Hepatocyte (in vitro differentiated cells): ENCODE measurements at places on chromosomes 7 and 10. TPM values are rescaled to one million over a fixed set of nuclear protein-coding genes. Genes with fewer than 3 reads are reported as not detected.

DNA sequence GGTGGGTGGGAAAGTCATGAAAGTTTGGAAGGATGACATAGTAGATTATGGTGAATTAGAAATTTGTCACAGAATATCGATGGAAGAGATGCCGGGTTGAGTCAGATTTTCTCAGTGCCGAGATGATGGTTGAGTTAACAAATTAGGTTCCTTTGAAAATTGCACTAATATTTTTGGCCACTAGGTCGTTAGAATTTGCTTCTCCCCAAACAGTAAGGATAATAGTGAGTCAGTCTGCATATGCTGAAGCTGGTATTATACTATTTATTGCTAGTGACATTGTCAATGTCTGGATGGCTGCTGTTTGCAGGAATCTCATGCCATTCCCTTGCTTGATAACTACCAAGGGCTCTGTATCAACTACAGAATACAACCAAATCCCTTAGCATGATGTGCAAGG is 37.7 kb upstream of the MINDY3 start:
- no peak overlapping the region for H3K4me3 ChIP-seq
- H3K36me3 ChIP-seq = no peaks in the 10 kb centered on the region
- no peaks in the 10 kb centered on the region for H3K4me1 ChIP-seq
- no peaks in the 10 kb centered on the region for H3K27me3 ChIP-seq
- no peak for DNase-seq

GRCh38 chr7:13800694-13801448 is 188.6 kb downstream of the ETV1 start:
- H3K27me3 ChIP-seq = no peaks in the 10 kb centered on the region
- no peaks in the 10 kb centered on the region for H3K36me3 ChIP-seq
- no peak for DNase-seq

DNA sequence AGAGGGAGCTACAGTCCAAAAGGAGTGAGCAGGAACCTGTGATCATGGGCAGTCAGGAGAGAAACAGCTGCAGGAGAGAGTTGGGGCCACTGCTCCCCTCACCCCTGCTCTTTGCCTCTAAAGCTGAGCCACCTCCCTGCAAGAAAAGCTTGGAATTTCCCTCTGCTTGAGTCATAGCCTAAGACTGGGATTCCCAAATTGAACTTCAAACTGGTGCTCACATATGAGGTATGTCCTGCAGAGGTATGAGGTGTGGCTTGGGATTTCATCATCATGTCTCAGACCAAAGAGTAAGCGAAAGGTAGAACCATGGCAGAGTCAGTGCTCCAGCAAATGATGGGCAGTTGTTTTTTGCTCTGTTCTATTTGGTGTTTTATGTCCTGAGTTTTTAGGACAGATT is 237.1 kb upstream of the NRP1 start:
- no peak overlapping the region for H3K4me3 ChIP-seq
- H3K4me1 ChIP-seq = no peaks in the 10 kb centered on the region
- peak; percentile 25 for DNase-seq
- H3K27ac ChIP-seq = no peak overlapping the region
- no peaks in the 10 kb centered on the region for H3K27me3 ChIP-seq
- H3K36me3 ChIP-seq = no peaks in the 10 kb centered on the region

- H3K27me3 ChIP-seq = no peaks in the 10 kb centered on the region
- no peak overlapping the region for H3K4me3 ChIP-seq
- H3K36me3 ChIP-seq = no peaks in the 10 kb centered on the region
- H3K27ac ChIP-seq = peak overlapping the region; percentile 86
- peaks cover 16% of the 10 kb centered on the region for H3K4me1 ChIP-seq
These were observed 4.2 kb upstream of the UPP1 start for GRCh38 chr7:48084727-48085432.

GRCh38 chr7:107026166-107026565 is 18.3 kb upstream of the PRKAR2B start:
- H3K4me1 ChIP-seq = no peaks in the 10 kb centered on the region
- no peak overlapping the region for H3K4me3 ChIP-seq
- DNase-seq = no peak
- H3K36me3 ChIP-seq = no peaks in the 10 kb centered on the region
- no peaks in the 10 kb centered on the region for H3K27me3 ChIP-seq

- no peak overlapping the region for H3K4me3 ChIP-seq
- H3K4me1 ChIP-seq = no peaks in the 10 kb centered on the region
- H3K36me3 ChIP-seq = no peaks in the 10 kb centered on the region
- no peak for DNase-seq
- no peaks in the 10 kb centered on the region for H3K27me3 ChIP-seq
These were observed 105.8 kb downstream of the BAMBI start for GRCh38 chr10:28783087-28783486.

DNA sequence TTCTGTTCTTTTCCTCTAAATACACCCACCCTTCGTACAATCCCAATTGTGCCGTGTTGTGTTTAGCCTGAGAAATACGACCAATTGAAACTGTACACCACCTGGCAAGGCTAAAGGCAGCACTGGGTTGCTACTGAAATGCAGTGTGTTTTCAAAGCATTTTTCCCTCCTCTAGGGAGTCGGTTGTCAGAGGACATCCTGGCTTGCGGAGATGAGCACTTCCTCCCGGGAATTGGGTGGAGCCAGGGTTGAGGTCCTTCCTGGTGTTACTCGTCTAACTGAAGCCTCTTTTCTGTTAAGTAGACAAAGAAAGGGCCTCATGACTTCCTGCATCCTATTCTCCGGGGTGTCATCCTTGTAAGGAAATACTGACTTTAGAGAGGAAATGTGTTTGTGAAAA is 133.5 kb downstream of the MTPAP start:
- H3K4me1 ChIP-seq = no peaks in the 10 kb centered on the region
- no peak overlapping the region for H3K4me3 ChIP-seq
- no peaks in the 10 kb centered on the region for H3K27me3 ChIP-seq
- no peak overlapping the region for H3K27ac ChIP-seq
- no peak for DNase-seq
- H3K36me3 ChIP-seq = no peaks in the 10 kb centered on the region

GRCh38 chr10:68997211-68997610 is 8.6 kb downstream of the KIFBP start:
- H3K27me3 ChIP-seq = no peaks in the 10 kb centered on the region
- no peak for DNase-seq
- no peak overlapping the region for H3K27ac ChIP-seq
- no peaks in the 10 kb centered on the region for H3K36me3 ChIP-seq
- peaks cover 6% of the 10 kb centered on the region for H3K4me1 ChIP-seq

- no peaks in the 10 kb centered on the region for H3K36me3 ChIP-seq
- H3K27me3 ChIP-seq = no peaks in the 10 kb centered on the region
- no peak overlapping the region for H3K27ac ChIP-seq
- no peak overlapping the region for H3K4me3 ChIP-seq
These were observed 25.7 kb downstream of the UNC5B start for GRCh38 chr10:71237843-71238623.

DNA sequence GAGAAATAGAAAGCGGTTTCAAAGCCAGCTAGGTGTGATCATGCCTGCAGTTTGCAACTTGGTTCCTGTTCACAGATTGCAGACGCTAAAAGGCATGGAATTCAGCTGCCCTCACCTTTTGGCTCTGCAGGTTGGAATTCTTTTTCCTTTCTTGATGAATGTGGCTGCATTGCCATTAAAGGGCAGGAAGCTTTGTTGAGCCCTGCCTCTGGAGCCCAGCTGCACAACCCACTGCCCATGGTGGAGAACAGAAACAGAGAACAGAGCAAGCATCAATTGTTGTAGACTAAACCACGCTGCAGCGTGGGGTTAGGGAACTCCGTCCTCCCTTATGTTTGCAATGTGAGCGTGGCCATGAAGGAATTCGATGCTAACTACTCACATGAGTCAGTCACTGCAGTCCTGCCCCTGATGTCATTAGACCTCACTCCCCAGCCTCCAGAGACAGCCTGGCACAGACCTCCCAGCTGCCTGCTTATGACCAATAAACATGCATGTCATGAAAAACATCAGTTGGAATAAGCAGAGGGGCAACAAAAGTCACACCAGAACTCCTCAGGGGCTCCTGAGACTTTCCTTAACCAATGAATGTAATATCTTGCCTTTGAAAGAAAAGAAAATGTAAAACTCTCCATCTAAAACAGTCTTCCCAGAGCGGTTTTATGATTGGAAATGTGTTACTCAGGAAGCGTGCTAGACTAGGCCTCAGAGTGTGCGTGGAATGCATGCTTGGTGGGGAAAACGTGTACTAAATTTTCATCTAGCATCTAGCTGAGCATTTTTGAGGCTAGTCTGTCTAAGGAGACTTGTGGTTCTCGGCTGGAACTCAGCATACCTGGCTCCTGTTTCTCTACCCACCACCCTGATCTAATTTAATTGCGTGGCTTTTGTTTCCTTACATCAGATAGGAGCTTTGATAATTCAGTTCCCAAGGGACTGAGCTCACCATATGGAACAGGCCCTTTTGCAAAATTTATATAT is 232.2 kb downstream of the KIAA1217 start:
- no peaks in the 10 kb centered on the region for H3K27me3 ChIP-seq
- no peak overlapping the region for H3K27ac ChIP-seq
- H3K36me3 ChIP-seq = no peaks in the 10 kb centered on the region

- H3K36me3 ChIP-seq = no peaks in the 10 kb centered on the region
- H3K4me1 ChIP-seq = peaks cover under 1% of the 10 kb centered on the region
- no peak for DNase-seq
- no peak overlapping the region for H3K4me3 ChIP-seq
- no peak overlapping the region for H3K27ac ChIP-seq
These were observed 136.0 kb downstream of the GALNT17 start for GRCh38 chr7:71267734-71268469.

GRCh38 chr10:44102726-44103255 is 282.1 kb downstream of the CXCL12 start:
- no peaks in the 10 kb centered on the region for H3K27me3 ChIP-seq
- H3K36me3 ChIP-seq = no peaks in the 10 kb centered on the region
- no peak overlapping the region for H3K4me3 ChIP-seq

DNA sequence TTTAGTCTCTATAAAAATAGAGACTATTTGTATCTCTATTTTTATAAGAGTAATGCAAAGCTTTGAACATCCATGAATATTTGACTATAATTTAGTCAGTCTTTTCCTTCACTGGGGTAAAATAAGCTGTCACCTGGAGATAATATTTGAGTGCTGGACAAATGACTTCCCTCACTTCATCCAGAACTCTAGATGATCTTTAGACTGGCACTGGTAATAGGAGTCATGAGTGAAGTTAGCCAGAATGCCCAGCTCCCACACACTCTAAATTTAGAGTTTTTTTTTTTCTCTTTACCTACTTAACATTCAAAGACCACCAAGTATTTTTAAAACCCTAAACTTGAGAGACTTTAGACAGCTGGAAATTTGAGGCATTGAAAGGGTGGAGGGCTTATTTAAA is 100.7 kb downstream of the LSMEM1 start:
- no peak for DNase-seq
- no peaks in the 10 kb centered on the region for H3K4me1 ChIP-seq
- no peaks in the 10 kb centered on the region for H3K27me3 ChIP-seq
- no peak overlapping the region for H3K4me3 ChIP-seq
- H3K27ac ChIP-seq = no peak overlapping the region

GRCh38 chr10:51679841-51680240 is 19.6 kb downstream of the CSTF2T start:
- H3K27me3 ChIP-seq = no peaks in the 10 kb centered on the region
- H3K27ac ChIP-seq = no peak overlapping the region
- H3K4me3 ChIP-seq = no peak overlapping the region
- H3K4me1 ChIP-seq = no peaks in the 10 kb centered on the region

GRCh38 chr7:151847681-151848081 is 29.2 kb downstream of the PRKAG2 start:
- no peak for DNase-seq
- H3K27ac ChIP-seq = no peak overlapping the region
- no peaks in the 10 kb centered on the region for H3K27me3 ChIP-seq
- H3K4me3 ChIP-seq = no peak overlapping the region
- no peaks in the 10 kb centered on the region for H3K36me3 ChIP-seq

- H3K27ac ChIP-seq = no peak overlapping the region
- H3K36me3 ChIP-seq = no peaks in the 10 kb centered on the region
- H3K4me1 ChIP-seq = no peaks in the 10 kb centered on the region
- H3K4me3 ChIP-seq = no peak overlapping the region
- DNase-seq = no peak
- H3K27me3 ChIP-seq = peaks cover 29% of the 10 kb centered on the region
These were observed 1.4 kb upstream of the GIMAP5 start for GRCh38 chr7:150735596-150736358.

GRCh38 chr7:42359946-42360345 is 122.9 kb upstream of the GLI3 start:
- no peaks in the 10 kb centered on the region for H3K4me1 ChIP-seq
- H3K4me3 ChIP-seq = no peak overlapping the region
- no peaks in the 10 kb centered on the region for H3K36me3 ChIP-seq
- no peak for DNase-seq
- H3K27ac ChIP-seq = no peak overlapping the region

- H3K4me1 ChIP-seq = no peaks in the 10 kb centered on the region
- H3K27me3 ChIP-seq = no peaks in the 10 kb centered on the region
- no peak overlapping the region for H3K4me3 ChIP-seq
- no peak for DNase-seq
- H3K27ac ChIP-seq = no peak overlapping the region
These were observed 24.0 kb upstream of the TSPAN13 start for GRCh38 chr7:16729541-16729940.

- no peaks in the 10 kb centered on the region for H3K4me1 ChIP-seq
- H3K36me3 ChIP-seq = no peaks in the 10 kb centered on the region
- H3K4me3 ChIP-seq = no peak overlapping the region
These were observed 290.7 kb upstream of the KIAA1217 start for GRCh38 chr10:23918090-23918723.

GRCh38 chr10:91409869-91410637 is at the start of gene HECTD2:
HECTD2 (plus strand) TSS chr10:91410344; CDS start chr10:91410439, 95 bp downstream.
- peak within 1 kb of the TSS; percentile 100 for H3K27ac ChIP-seq
- no peaks in the 10 kb centered on the region for H3K27me3 ChIP-seq
- no peaks in the 10 kb centered on the region for H3K4me1 ChIP-seq
- peak within 1 kb of the TSS; percentile 90 for H3K4me3 ChIP-seq
- H3K36me3 ChIP-seq = no peaks in the 10 kb centered on the region

- no peak overlapping the region for H3K27ac ChIP-seq
- H3K27me3 ChIP-seq = no peaks in the 10 kb centered on the region
- DNase-seq = no peak
These were observed 185.1 kb downstream of the NXPH1 start for GRCh38 chr7:8618441-8619070.

DNA sequence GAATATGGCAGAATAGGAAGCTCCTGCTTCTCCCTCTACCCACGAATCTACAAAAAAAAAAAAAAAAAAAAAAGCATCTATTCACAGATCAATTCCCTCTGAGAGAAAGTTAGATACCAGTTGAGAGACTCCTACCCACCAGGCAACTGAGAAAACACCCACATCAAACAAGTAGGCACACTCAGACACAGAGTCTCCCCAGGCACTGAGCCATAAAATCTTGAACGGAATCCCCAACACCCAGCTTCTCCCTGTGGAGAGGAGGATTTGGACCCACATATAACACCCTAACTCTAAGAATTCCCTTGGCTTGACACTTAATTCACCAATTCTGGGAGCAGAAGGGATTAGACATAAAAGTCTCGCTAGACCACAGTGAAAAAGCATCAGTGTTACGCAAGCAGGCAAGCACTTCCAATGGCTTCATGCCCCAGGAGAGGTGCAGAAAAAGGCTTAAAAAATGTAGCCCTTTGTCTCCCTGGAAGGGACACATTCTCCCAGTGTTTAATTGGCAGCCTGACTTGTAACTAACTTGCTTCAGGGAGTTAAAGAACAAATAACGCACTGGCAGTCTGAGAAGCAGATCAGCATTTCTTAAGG is 192.2 kb downstream of the ELAPOR2 start:
- DNase-seq = no peak
- no peak overlapping the region for H3K4me3 ChIP-seq
- H3K27me3 ChIP-seq = no peaks in the 10 kb centered on the region
- no peak overlapping the region for H3K27ac ChIP-seq
- no peaks in the 10 kb centered on the region for H3K36me3 ChIP-seq

The PSD gene
- 9.9 and 13.1 TPM in 2 replicates for total RNA-seq

The MRPL43 gene
- total RNA-seq = 60.1 and 65.9 TPM in 2 replicates

The ATOH7 gene
- total RNA-seq = 0.17 TPM in 1 of 2 replicates, not detected in the other

The ARHGAP22 gene
- 0.52 and 1.8 TPM in 2 replicates for total RNA-seq

The CLRN3 gene
- total RNA-seq = 49.0 and 52.8 TPM in 2 replicates

The HABP2 gene
- 102 and 109 TPM in 2 replicates for total RNA-seq

The PRF1 gene
- total RNA-seq = not detected in 2 replicates

The OR6V1 gene
- not detected in 2 replicates for total RNA-seq

The CSGALNACT2 gene
- total RNA-seq = 13.9 and 15.2 TPM in 2 replicates

The SDK1 gene
- total RNA-seq = 7.4 and 10.0 TPM in 2 replicates

The KCNMA1 gene
- 26.0 and 42.6 TPM in 2 replicates for total RNA-seq

The MEOX2 gene
- total RNA-seq = 0.80 and 2.0 TPM in 2 replicates
